ENCODE measurements at places on chromosomes 12 and 14.

DNA sequence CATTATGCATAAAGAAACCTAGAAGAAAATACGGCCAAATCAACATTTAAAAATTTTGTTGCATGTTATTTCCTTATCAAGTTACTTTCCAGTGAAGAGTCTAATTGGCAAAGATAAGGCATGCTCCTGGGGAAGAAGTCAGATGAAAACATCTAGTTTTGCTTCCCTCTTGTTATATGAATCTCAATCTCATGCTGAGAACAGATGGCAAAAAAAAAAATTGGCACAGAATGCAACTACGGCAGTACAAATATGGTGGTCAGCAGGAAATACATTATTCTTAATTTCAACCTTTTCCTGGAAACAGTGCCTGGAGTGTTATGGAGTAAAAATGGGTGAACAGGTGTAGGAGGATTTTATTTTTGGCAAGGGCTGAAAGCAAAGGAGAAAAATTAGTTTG is 32.8 kb downstream of the HECTD4 start:
- no peak for DNase-seq

GRCh38 chr14:105492031-105492970 is 1.3 kb downstream of the TEDC1 start:
- DNase-seq = no peak

GRCh38 chr12:120485961-120486881 is 9.7 kb upstream of the DYNLL1 start:
- DNase-seq = no peak

- DNase-seq = no peak
These were observed 54.9 kb downstream of the HECTD4 start for GRCh38 chr12:112327209-112327938.

- no peak for DNase-seq
These were observed 80.6 kb upstream of the CPNE8 start for GRCh38 chr12:38985961-38986360.

Data from stimulated activated CD8-positive, alpha-beta memory T cell treated with anti-CD3 and anti-CD28 coated beads, Interleukin-4, amount 100 ng/mL, for 1 hour (primary cell).